T-helper 2 cell treated with Interferon-gamma antibody and Interleukin-4, amounts not matched to agents 5 μg/mL and 100 μg/mL, for 36 hours (primary cell): ENCODE measurements at places on chromosomes 11 and 22.

DNA sequence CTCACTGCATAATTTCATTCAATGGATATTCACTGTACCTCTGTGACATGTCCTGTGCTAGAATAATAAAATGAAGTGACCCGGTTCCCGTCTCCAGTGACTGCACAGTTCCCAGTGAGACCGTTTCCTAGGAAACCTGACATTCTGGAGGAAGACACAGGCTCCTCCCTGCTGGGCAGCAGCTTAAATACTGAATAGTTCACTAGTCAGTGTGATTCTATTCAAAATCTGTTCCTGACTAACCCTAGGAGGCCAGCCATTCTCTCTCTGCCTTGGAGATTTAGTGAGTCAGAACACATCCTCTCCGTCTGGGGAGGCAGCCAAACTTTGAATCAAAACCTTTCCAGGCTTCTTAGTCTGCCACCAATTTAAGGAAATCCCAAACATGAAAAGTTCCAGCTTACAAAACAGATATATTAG lies 11.3 kb downstream of the TRIM66 start:
- no peaks in the 10 kb centered on the region for H3K27me3 ChIP-seq
- no peak overlapping the region for H3K4me3 ChIP-seq
- no peak for DNase-seq
- H3K27ac ChIP-seq: no peak overlapping the region
- H3K36me3 ChIP-seq: peaks cover 15% of the 10 kb centered on the region
- peaks cover 11% of the 10 kb centered on the region for H3K4me1 ChIP-seq

- no peaks in the 10 kb centered on the region for H3K27me3 ChIP-seq
- no peak overlapping the region for H3K27ac ChIP-seq
- H3K36me3 ChIP-seq: peaks cover 22% of the 10 kb centered on the region
- peaks cover 7% of the 10 kb centered on the region for H3K4me1 ChIP-seq
- H3K4me3 ChIP-seq: no peak overlapping the region
Observed at GRCh38 chr11:65776710-65777141, 4.0 kb downstream of the AP5B1 start.

DNA sequence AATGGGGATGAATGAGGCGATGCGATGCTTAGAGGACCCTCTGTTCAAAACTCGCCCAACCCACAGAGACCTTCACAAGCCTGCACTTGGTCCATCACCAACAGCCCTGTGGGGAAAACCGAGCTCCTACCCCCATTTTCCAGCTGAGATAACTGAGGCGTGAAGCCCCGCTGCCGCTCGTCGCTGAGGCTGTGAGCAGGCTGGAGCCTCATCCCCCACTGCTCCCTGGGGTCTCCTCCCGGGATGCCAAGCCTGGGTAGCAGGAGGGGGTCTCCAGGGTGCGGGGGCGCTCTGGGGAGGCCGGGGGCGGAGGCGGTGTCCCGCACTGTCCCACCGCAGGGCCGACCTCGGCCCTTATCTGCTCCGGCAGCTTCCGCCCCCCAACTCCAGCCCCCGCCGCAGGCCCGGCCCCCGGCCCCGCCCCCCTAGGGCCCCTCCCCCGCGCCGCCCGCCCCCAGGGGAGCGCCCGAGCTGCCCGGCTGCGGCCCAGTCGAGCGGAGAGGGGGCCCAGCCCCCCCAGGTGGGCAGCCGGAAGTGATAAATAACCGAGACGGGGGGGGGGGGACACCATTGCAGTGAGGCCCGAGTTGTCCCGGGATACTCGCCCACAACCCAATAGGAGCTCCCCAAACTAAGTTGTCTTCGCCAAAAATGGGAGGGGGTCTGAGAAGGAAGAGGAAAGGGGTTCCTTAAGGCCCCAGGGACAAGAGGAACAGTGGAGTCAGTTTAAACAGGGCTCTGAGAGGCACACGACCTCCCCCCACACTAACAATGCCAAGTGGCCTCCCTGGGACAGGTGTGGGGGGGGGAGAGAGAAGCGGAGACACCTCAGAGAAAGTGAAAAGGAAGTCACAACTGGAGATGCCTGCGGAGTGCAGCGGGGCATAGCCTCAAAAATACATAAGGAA lies 8.3 kb upstream of the SLC39A13 start:
- H3K4me3 ChIP-seq: peak overlapping the region; percentile 81
- H3K27me3 ChIP-seq: no peaks in the 10 kb centered on the region
- H3K4me1 ChIP-seq: peaks cover 18% of the 10 kb centered on the region
- no peak for DNase-seq

DNA sequence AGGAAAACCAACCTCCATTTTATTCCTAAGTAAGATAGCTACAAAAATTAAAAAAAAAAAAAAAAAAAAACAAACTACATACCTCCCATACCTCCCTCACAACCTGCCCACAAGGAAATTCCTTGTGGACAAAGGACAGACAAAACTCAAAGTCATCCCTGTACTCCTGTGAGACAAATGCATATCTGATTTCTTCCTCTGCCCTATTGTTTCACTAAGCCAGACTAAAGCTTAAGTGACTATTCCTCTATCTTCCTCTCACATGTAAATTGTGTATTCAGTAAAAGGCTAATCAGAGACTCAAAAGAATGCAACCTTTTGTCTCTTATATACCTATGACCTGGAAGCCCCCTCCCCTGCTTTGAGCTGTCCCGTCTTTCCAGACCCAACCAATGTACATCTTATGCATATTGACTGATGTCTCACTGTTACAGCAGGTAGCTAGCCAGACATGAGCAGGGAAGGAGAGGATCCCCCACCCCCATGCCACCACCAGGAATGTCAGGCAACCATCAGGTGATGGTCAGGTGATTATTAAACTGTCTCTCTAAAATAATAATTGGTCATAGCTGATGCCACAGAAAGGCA lies 289.4 kb downstream of the SBF2 start:
- no peak for DNase-seq
- no peaks in the 10 kb centered on the region for H3K27me3 ChIP-seq
- H3K36me3 ChIP-seq: no peaks in the 10 kb centered on the region
- no peak overlapping the region for H3K27ac ChIP-seq
- no peak overlapping the region for H3K4me3 ChIP-seq

DNA sequence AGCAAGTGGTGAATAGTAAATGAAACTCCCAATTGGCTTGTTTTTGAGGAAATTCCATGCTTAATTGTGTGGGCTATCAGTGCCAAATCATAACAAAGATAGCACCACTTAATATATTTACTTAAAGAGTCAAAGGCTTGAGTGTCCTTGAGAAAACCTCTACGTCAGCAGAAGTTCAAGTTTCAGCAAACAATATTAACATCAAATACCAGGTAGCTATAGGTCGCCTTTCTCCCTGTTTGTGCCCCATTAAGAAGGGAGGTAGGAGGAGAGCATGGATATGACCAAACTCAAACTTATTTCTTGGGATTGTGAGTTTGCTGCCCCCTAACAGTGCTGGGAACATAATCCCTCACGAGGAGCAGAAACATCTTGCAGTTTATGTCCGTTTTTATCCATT lies 105.6 kb upstream of the SYN3 start:
- no peak overlapping the region for H3K27ac ChIP-seq
- no peaks in the 10 kb centered on the region for H3K4me1 ChIP-seq
- no peak overlapping the region for H3K4me3 ChIP-seq
- no peaks in the 10 kb centered on the region for H3K27me3 ChIP-seq

DNA sequence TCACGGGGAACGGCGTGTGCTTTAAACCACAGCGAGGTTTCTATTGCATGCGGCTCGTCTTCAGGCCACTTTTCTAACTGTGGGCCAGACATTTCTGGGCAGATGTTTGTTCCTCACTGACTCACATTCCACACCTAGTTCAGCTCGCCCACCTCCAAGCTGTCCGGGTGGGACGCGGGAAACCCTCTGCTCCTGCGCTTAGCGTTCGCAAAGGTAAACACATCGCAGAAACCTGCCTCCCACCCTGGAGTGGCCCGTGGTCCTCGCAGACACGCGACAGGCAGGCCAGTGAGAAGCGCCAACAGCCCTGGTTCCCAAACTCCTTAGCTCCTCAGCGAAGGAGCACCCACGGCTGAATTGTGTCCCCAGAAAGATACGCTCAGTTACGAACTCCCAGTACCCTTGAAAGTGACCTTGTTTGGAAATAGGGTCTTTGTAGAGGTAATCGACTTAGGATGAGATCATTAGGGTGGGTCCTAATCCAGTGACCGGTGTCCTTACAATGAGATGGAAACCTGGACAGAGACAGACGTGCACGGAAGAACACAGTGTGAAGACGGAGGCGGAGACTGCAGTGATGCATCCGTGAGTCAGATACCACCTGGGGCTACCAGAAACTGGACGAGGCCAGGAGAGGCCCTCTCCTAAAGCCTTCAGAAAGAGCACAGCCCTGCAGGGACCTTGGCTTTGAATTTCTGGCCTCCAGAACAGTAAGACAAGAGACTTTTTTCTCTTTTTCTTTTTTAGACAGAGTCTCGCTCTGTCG lies 82.7 kb downstream of the CELSR1 start:
- DNase-seq: no peak
- H3K27me3 ChIP-seq: no peaks in the 10 kb centered on the region

DNA sequence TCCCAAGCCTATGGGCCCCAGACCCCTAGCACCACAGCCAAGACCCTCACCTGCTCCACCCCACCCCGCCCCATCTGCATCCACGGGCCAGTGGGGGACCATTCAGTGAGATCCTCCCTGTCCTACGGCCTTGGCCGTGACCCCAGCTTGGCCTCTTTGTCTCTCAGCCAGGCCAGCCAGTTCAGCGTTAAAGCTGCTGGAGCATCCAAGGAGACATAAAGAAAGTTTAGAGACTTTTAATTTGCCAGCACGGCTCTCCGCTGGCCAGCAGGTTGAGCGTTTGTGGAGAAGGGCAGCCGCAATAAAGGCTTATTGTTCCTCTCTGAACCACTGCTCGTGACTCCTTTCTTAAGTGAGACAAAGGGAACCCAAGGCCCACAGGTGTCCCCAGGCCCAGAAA lies 49.3 kb upstream of the LMO1 start:
- H3K4me1 ChIP-seq: no peaks in the 10 kb centered on the region
- H3K36me3 ChIP-seq: no peaks in the 10 kb centered on the region
- H3K27me3 ChIP-seq: no peaks in the 10 kb centered on the region
- DNase-seq: no peak

- no peak within 1 kb of the TSS for H3K27ac ChIP-seq
- no peak for DNase-seq
- H3K4me1 ChIP-seq: no peaks in the 10 kb centered on the region
- H3K27me3 ChIP-seq: peaks cover 20% of the 10 kb centered on the region
Observed at GRCh38 chr22:50058061-50058905, at the start of gene TTLL8. Gene TTLL8, minus strand, starts transcription at chr22:50058298.

DNA sequence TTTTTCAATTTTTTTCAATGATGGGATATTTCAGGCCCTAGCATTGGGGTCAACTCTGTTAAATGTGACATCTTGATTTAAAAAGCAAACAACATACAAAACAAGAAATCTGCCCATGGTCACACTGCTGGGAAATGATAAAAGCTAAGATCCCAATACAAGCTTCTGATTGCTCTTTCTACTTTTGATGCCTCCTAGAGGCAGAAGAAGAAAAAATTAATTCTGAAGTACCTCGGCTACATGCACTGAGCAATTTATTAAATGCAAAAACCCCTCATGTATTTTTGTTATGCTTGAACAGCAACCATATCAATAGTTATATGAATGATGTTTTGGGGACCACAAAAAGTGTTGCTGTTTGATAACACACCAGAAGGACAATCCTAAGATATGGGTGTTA lies 342.1 kb upstream of the NARS2 start:
- H3K4me3 ChIP-seq: no peak overlapping the region
- no peak overlapping the region for H3K27ac ChIP-seq
- no peak for DNase-seq
- no peaks in the 10 kb centered on the region for H3K27me3 ChIP-seq
- no peaks in the 10 kb centered on the region for H3K4me1 ChIP-seq
- H3K36me3 ChIP-seq: no peaks in the 10 kb centered on the region

DNA sequence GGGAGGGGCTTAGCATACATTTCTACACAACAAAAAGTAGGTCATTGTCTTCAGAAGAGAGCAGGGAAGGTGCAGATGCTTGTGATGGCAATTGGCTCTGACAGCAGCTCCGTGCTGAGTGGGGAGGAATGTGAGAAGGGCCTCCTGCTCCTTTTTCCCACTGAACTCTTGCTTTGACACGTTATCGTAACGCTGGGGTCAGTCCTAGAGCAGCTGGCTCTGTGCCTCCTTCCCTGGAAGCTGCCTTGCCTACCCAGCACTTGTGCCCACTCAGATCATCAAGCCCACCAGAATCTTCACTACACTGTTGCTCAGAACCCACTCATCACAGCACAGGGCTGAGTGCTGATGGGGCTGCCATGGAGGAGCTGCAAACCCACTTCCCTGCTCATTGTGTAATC lies 14.9 kb upstream of the NAV2 start:
- DNase-seq: no peak
- no peaks in the 10 kb centered on the region for H3K36me3 ChIP-seq
- peaks cover 7% of the 10 kb centered on the region for H3K27me3 ChIP-seq
- H3K4me1 ChIP-seq: no peaks in the 10 kb centered on the region
- no peak overlapping the region for H3K4me3 ChIP-seq

GRCh38 chr22:44760476-44760875 lies 8.1 kb downstream of the ARHGAP8 start:
- no peak overlapping the region for H3K4me3 ChIP-seq
- no peak for DNase-seq
- H3K27ac ChIP-seq: no peak overlapping the region
- peaks cover 12% of the 10 kb centered on the region for H3K27me3 ChIP-seq

GRCh38 chr11:57426439-57426928 lies 437 bp downstream of the SLC43A3 start:
- peak overlapping the region; percentile 92 for H3K27ac ChIP-seq
- no peaks in the 10 kb centered on the region for H3K27me3 ChIP-seq
- no peak for DNase-seq
- peaks cover 37% of the 10 kb centered on the region for H3K36me3 ChIP-seq
- peaks cover 45% of the 10 kb centered on the region for H3K4me1 ChIP-seq

GRCh38 chr22:39303358-39303757 lies 16.1 kb downstream of the RPL3 start:
- peaks cover 3% of the 10 kb centered on the region for H3K4me1 ChIP-seq
- no peaks in the 10 kb centered on the region for H3K36me3 ChIP-seq
- peaks cover 11% of the 10 kb centered on the region for H3K27me3 ChIP-seq
- no peak overlapping the region for H3K27ac ChIP-seq
- H3K4me3 ChIP-seq: no peak overlapping the region

DNA sequence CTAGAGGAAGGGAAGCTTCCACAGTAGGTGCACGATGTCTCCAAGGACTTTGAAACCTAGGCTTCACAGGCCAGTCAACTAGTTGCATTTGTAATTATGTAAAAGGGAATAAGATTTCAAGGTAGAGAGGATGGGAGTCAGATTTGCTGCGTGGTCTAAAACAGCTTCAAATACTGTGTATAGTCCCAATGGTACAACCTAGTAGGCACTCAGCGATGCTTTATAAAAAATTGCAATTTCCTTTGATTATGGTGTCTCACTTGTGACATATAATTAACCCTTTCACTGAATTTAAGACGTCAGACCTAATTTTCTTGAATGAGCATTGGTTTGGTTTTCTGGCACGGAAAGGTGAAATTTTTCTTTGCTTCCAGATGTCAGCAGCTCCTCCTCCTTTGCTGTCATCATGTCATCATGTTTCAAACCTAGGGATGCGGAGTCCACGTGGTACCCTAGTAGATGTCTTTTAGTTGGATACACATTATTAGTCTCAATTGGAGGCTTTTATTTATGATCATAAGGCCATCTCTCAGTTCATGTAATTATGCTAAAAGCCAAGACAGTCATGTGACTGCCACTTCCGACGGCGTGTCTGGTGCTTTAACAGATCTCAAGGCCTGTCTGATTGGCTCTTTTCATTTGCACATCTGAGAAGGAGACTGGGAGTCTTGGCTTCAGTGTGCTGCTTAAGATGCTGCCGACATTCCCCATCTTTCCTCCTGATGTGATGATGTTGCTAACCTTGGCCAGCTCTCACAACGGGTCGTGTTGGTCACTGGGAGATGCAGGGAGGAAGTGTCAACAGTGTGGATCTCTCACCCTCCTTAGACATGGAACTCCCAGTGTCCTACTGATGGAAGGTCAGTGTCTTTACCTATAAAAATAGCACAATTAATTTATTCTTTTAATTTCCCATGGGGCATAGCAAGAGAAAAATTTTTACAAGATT lies 134.0 kb downstream of the HIPK3 start:
- H3K27ac ChIP-seq: no peak overlapping the region
- H3K4me3 ChIP-seq: no peak overlapping the region
- DNase-seq: no peak
- H3K27me3 ChIP-seq: no peaks in the 10 kb centered on the region
